ENCODE measurements at places on chromosomes 2 and 18.

- no peak for DNase-seq
Observed at GRCh38 chr2:144242311-144242710, 277.6 kb downstream of the ZEB2 start.

- no peak for DNase-seq
Observed at GRCh38 chr2:32663864-32664263, 36.0 kb downstream of the TTC27 start.

DNA sequence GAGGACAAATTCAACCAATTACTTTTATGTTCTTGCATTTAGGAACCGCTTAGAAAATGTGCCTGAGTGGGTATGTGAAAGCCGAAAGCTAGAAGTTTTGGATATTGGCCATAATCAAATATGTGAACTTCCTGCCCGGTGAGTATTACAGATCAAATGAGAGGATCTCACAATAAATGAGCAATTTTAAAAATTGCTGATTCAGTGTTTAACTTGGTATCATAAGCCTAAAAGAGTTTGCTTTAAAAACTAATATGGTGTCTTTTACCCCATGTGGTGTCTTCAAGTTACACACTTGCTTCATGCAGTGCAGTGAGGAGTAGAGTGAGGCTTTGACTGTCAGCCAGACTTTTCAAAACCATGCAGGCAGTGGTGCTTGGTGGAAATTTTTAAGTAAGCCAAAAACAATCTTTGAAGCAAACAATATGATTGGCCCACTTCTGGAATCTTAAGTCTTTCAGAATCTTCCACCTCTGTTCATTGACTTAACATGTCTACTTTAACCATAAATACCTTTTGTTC lies 199.6 kb downstream of the PHLPP1 start:
- no peak for DNase-seq

- DNase-seq, result peak; percentile 67
Observed at GRCh38 chr2:241272303-241273209, 42.9 kb downstream of the HDLBP start.

GRCh38 chr2:144137705-144138428 lies 382.1 kb downstream of the ZEB2 start:
- no peak for DNase-seq

DNA sequence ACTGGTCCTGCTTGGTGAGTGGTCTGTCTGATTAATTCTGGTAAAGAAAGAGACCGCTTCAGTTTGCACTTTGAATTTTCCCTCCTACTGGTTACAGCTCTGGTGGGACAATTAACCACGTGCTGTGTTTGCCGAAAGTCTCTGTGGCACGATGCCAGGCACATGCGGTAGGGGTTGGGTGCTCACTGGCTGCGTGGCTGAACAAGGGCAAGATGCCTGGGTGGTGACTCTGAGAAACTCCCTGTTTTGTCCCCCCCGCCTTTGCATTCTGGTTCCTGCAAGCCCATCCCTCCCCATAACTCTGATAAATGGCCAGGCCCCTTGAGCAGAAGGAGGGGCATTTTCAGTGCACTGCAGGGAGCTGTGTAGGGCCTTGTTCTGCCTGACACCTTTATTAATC lies 206.1 kb downstream of the TFCP2L1 start:
- no peak for DNase-seq

GRCh38 chr2:203612246-203612645 lies 77.1 kb upstream of the RAPH1 start:
- DNase-seq, result no peak

- DNase-seq, result no peak
Observed at GRCh38 chr2:85950743-85951142, 62.0 kb upstream of the ST3GAL5 start.

DNA sequence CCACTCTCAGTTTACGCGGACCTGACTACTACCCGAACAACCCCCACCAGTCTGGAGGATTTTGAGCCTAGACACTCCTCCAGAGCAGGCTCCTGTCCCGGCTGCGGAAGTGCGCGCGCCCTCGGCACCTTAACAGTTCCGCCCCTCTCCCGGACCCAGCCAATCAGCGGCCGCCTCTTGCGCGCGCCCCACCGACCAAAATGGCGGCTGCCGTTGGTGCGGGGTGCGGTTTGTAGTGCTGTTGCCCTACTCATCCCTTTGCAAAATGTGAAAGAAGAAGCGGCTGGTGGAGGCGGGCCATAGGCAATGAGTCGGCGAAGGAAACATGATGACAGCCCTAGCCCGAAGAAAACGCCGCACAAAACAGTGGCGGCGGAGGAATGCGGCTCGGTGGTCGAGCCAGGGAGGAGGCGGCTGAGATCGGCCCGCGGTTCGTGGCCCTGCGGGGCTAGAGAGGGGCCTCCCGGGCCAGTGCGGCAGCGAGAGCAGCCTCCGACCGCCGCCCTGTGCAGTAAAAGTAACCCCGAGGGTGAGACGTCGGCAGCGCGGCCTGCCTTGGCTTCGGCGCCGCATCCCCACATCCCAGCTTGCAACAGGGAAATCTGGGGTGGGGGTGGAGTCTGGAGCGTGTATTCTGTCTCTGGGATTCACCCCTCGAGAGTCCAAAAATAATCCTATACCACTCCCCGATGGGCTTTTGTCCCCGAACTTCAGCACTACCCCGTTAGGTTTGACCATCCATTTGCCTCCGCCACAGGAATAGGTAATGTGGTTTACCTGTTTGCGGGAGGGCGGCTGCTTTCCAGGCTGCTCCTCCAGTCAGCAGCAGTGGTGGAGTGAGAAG lies at the start of gene ETAA1:
Gene ETAA1, plus strand, starts transcription at position 191 of the 844 bp plus-strand sequence. Its CDS starts 116 bp downstream, at position 307.
- DNase-seq, result peak; percentile 87

DNA sequence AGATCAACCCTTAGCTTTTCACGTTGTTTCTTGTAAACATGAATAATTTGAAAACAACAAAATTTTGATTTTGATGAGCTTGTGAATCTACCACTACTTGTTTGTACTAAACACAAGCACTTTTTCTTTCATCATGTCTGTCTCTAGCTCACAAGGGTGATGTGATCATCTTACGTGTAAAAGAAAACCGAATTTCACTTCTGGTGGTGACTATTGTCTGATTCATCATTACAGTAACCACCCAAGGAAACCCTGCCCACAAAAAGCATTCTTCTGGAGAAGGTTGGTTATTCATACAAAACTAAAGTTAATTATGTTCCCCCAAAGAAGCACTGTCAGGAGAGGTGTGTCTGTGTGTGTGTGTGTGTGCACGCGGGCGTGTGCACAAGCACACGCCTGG lies 285.4 kb downstream of the ZNF516 start:
- DNase-seq, result peak; percentile 79

GRCh38 chr2:127676906-127677305 lies 1.6 kb upstream of the LIMS2 start:
- DNase-seq, result no peak

- peak; percentile 98 for DNase-seq
Observed at GRCh38 chr18:54776282-54776977, 51.8 kb upstream of the RAB27B start.
